Posterior vena cava (tissue), 2 donors: ENCODE measurements at places on chromosomes 2 and 18. TPM values are rescaled to one million over a fixed set of nuclear protein-coding genes. Genes with fewer than 3 reads are reported as not detected.

IGFBP5 gene
- 1,458 TPM for total RNA-seq

C2orf72 gene
- total RNA-seq = 0.24 TPM

CDH7 gene
- not detected for total RNA-seq

PCARE gene
- total RNA-seq = not detected

GPR75 gene
- 1.7 TPM for total RNA-seq

- no peak for DNase-seq
These were observed 120.0 kb downstream of the FMNL2 start for GRCh38 chr2:152454960-152455359.

DNA sequence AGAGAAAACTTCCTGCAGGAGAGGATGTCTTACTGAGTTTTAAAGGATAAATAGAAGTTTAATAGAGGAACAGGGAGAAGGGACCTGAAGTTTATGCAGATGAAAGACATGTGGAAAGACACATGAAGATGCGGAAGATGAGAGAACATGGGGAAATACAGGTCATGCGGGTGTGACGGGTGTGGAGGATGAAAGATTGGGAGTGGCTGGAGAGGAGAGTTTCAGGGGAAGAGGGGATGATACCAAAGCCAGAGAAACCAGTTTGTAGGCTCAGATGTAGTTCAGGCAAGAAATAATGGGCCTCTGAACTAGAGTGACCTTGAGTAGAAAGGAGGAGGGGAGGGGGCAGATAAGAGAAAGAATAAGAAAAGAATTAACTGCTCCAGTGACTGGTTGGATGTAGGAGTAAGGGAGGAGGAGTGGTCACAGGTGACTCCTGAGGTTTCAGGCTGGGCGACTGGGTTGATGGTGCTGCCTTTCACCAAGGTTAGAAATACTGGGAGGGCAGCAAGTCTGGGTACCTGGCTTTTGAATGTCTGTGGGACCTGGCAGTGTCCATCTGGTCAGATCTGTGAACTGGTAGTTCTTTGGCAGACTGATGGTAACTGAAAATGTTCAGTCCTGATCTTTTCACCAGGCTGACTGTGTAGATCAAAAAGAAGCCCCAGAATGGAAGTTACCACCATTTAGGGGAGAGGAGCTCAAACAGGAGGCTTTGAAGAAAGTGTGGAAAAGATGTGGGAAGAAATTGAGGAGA, 69.4 kb downstream of the TET3 start:
- no peak for DNase-seq

- no peak for DNase-seq
These were observed 129.6 kb upstream of the DNAJC10 start for GRCh38 chr2:182586426-182586825.

- no peak for DNase-seq
These were observed 254.8 kb upstream of the COPS8 start for GRCh38 chr2:236830926-236831325.

DNA sequence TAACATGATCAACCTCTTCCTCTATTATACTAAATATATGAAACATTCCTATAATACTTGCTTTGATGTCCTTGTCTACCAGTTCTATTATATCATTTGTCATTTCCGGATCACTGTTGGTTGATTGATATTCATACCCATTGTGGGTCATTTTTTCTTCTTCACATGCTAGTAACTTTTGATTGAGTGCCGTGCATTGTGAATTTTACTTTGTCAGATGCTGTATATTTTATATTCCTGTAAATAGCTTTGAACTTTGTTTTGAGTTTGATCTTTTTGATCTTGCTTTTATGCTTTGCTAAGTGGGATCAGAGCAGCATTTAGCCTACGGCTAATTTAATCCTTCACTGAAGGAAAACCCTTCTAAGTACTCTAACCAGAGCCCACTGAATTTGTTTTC, 168.9 kb upstream of the RAB6C start:
- no peak for DNase-seq

- no peak for DNase-seq
These were observed 139.2 kb upstream of the VRK2 start for GRCh38 chr2:57907411-57907810.

GRCh38 chr2:68469935-68470334, 2.5 kb downstream of the APLF start:
- DNase-seq = no peak

DNA sequence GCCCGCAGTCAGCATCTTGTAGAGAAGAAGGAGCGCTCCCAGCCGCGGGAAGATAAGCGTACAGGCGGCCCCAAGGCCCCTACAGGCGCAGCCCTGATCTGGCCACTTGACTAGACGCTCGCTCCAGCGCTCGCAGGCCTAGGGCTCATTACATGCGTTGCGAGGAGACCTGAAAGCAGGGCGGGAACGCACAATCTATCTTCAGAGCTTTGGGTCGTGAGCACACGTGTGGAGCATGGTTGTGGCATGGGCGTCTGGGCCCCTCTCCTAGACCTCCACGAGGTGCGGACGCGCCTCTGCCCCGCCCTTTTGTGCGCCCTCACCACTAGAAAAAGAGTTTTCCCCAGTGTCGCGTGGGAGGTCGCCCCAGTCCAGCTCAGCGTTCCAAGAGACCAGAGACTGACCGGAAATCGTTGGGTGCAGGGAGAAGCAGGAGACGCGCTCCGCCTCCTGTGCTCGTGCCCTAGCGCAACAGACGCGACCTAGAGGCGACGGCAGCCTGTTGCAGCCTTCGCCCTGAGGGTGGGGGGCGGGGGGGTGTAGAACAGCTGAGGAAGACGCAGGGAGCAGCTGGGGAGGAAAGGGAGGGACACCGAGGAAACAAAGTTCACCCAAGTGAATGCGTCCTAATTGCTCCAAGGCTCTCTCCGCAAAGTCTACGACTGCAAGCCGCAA, 12.6 kb downstream of the NR4A2 start:
- peak; percentile 86 for DNase-seq

DNA sequence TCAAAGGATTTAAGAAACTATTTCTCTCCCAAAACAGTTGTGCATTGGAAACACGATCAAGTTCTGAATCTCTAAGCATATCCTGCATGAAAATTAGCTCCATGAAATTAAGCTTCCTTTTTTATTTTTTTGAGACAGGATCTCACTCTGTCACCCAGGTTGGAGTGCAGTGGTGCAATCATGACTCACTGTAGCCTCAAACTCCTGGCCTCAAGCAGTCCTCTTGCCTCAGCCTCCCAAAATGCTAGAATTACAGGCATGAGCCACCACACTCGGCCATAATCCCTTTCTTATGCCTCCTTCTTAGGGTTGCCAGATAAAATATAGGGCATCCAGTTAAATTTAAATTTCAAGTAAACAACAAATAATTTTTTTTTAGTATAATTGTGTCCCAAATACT, 124.4 kb downstream of the ARL4C start:
- no peak for DNase-seq

GRCh38 chr18:76099931-76100457, 395.0 kb downstream of the ZNF516 start:
- no peak for DNase-seq

DNA sequence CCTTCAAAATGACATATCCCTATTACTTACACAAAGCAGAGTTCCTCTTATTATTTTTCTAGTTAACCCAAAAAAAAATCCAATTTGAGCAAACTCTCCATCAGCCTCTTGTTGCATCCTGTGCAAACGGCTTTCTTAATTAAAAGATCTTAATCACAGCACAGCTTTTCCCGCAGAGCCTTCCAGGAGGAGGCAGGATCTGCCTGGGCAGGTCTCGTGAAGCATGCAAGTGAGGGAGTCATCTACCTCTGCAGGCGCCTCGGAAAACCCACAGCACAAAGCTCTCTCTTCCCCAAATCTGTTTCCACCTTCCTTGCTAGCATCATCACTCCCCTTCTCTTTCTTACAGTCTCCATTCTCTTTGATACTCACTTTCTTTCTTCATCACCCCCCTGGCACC, 100.4 kb downstream of the EN1 start:
- DNase-seq = no peak
